ENCODE measurements at places on chromosomes 4 and X.

GRCh38 chr4:63787326-63787725 lies 621.9 kb downstream of the TECRL start:
- DNase-seq: no peak

- DNase-seq: no peak
These were observed 303.5 kb downstream of the SPRY1 start for GRCh38 chr4:123699880-123700771.

DNA sequence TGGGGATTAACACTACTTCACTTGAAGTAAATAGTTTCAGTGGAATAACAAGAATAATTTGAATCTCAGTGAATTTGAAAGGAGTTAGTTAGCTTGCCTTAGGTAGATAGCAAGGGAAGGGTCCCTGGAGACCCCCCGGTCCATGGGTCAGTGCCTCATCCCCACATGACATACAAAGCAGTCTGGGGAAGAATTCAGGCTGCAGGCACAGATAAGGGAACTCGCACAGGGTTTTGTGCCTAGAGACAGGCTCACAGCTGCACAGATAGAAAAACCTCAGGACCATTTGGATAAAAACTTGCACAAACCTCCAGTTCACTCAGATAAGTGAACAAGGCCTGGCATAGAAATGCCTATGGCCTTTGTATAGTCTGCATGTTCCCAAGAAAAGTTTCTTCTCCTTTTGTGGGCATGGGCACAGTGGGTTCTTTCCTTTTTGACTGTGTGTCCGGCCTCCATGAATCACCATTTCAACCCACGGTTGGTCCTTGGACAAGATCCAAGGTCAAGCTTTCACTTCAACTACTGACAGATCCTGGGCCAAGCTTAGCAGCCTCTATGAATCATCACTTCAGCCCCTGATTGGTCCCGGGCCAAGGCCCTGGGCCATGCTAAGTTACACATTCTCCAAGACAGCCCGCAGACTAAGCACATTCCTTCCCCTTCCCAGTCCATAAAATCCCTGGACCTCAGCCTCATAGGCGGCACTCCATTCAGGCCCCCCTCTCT lies 108.3 kb upstream of the KLHL4 start:
- no peak for DNase-seq

GRCh38 chr4:134695433-134695832 lies 493.8 kb upstream of the PABPC4L start:
- no peak for DNase-seq

- no peak for DNase-seq
These were observed 63.7 kb upstream of the FMR1 start for GRCh38 chrX:147847999-147848398.
